Central memory CD4-positive, alpha-beta T cell (primary cell): ENCODE measurements at places on chromosomes 13 and 19.
A peak's percentile ranks its signal among the peaks of the same experiment; 100 is the strongest.

GRCh38 chr13:104773775-104774174, 1707.6 kb upstream of the SLC10A2 start:
- no peak for DNase-seq

- no peak for DNase-seq
Measured at GRCh38 chr13:32173881-32174280, 141.3 kb downstream of the ZAR1L start.

DNA sequence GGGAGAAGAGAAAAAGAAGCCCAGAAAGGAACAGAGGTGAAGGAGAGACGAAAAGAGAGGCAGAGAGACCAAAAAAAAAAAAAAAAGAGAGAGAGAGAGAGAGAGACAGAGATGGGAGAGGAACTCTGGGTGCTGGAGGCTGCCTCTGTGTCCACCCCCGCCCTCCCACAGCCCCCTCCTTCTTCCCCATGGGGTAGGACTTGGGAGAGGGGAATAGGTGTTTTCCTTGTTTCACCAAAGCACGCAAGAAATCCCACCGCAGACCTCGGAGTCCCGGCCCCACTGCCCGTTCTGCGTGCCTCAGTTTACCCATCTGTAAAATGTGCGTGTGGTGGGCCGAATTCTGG, 4.9 kb downstream of the ONECUT3 start:
- no peak for DNase-seq

DNA sequence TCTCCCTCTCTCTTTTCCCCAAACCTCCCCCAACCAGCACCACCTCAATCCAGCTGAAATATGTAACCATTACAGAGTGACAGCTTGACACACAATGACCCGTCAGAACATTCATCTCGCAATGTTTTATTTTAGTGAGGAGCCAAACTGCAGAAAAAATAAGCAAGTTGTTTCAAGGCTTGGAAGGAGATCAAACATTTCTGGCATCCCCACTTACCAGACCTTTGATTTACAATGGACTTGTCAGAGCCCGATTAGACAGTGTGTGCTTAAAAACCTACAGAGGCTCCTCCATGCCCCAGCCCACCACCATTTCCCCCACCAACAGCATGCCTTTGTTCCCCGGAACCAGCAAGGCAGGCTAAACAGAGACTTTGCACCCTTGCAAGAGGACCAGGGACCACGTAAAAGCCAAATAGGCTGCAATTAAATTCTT, 382.8 kb upstream of the ZNF507 start:
- DNase-seq = no peak

DNA sequence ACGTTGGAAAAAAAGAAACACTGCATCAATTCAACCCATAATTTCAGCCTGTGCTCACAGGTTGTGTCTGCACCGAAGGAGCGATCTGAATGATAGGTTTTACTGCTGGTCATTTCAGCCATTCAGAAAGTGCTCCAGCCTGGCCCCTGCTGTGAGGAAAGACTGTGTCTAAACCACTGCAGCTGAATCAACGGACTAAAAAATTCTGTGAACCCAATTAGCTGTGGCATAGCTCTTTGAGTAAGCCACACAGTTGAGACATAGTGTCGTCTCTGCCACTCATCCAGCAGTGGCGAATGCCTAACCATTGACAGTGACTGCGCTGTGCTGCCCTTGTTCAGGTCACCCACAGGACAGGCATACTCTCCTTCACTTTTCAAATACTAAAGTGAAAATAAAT, 179.8 kb downstream of the COG6 start:
- DNase-seq = no peak

DNA sequence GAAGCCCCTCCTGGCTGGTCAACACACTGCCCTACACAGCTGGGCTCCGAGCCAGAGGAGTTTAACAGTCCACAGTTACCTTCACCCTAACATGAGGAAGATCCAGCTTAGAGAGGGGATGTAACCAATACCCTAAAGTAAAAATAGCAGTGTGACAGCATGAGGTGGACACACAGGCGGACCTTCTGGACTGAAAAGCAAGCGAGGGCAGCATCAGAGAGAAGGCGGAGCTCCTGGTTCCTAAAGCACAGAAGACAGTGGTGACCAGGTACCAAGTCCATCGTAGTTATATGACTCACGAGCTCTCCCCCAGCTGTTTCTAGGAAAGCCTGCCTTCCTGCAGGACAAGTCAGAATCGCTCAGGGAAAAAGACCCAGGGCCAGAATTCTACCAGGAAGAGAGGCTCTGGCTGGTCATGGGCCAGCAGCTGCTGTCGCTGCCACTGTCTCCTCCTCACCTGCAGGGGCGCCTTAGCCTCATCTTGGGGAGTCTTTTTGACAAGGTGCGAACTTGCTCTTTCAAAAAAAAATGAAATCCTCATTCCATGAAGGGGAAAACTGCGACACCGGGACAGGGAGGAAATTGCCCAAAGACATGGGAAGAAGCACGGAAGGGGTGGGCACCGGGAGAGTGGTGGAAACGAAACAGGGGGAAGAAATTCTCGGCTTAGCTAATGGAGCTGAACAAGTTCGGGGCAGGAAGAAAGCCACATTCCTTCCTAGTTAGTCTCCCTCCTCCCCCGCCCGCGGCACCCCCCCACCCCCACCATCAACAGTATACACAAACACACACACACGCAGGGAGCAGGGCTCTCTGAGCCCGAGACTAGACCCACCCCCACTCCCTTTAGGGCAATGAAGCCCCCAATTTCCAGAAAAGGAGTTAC, 1.7 kb downstream of the ELL start:
- peak; percentile 60 for DNase-seq

DNA sequence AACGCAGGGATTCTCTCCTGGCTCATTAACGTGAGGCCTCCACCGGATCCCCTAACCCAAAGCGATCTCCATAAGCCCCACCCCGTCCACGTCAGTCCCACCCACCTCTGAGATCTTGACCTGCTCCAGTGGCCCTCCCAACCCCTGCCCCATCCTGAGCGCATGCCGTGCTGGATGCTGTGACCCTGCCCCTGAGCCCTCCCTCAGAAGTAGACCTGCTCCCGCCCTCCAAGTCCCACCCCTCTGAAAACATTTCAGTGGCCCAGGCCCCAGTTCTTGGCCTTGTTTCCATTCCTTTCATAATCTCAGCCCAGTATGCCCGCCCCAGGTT, 19.9 kb downstream of the LMTK3 start:
- no peak for DNase-seq

DNA sequence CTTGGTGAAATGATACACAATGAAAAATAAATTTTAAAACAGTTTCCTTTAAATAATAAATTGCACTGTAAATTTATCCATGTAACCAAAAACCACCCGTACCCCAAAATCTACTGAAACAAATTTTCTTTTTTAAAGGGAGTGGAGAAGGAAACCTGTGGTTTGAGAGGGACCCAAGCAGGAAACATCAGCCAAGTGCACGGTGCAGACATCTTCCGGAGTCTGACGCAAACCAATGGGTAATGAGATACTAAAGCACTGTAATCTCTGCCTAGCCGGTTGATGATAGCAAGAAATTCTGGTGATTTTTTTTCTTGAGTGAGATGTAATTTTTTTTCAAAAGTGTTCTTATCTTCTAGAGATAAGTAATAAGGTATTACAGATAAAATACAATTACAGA, 115.4 kb downstream of the ABCC4 start:
- peak; percentile 69 for DNase-seq

GRCh38 chr19:4225885-4226284, 3.4 kb upstream of the EBI3 start:
- DNase-seq = no peak

DNA sequence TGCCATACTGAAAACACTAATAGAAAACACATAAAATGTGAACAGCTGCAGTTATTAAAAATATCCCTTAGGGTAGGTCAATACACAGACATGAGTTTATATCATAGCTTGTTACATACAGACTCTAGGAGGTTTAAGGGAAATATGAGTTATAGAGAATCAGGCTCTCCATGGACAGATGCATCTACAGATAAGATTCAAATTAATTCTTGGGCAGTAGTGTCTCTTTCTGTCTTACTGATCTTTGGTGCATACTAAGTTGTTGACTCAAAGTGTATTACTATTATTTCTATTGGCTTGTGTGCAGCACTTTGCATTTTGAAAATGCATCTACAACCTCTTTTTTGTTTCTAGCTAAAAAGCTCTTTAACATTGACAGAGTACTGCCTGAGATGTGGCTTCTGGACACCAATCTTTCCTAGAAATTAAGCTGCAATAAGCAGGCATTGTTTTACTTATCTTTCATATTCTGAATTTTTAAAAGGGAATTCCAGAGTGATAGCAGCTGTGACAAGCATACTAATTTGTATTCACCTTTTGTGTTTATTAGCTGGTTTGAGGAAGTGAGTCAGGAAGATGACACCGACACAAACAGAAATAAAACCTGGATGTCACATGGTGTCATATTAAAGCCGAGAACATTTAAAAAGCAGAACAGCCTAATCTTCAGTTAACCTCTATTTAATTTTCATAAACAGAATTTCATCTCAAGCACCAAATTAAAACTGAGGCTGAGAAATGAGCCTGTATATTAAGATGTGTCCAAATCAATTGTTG, 399.0 kb downstream of the PCDH9 start:
- no peak for DNase-seq

- DNase-seq = no peak
Measured at GRCh38 chr13:95440441-95441088, 112.0 kb upstream of the CLDN10 start.

DNA sequence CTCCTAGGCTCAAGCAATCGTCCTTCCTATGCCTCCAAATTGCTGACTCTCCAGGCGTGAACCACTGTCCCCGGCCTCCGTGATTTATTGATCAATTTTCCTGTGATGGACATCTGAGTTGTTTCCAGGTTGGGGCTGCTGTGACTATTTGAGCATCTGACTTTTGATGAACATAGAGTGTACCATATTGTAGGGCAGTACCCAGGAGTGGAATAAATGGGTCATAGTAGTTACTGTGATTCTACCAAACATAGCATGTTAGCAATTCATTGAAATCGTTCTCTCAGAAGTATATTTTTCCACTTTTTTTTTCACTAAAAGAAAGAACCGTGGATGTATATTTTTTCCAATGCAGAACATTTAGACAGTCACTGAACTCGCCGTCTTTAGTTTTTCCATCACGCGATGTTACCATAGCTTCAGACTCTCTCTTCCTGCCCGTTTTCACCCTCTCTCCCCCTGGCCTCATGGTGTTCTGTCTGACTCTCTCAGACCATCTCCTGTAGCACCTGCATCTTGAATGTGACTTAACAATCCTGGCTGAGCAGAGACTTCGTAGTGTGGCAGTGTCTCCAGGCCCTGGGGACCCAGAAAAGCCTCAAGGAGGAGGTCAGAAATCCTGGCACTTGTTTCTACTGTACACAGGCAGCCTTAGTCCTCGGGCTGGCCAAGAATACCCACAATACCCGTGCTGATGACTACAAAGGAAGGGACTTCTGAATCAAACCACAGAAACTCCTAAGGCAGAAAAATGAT, 3.2 kb upstream of the RASGRP4 start:
- DNase-seq = no peak
